ENCODE measurements at places on chromosomes 5 and 9.

GRCh38 chr5:132001647-132002561, 9.6 kb downstream of the ACSL6 start:
- no peak for DNase-seq

- DNase-seq = no peak
Measured at GRCh38 chr5:126364206-126364902, 58.9 kb upstream of the GRAMD2B start.

- peak; percentile 99 for DNase-seq
Measured at GRCh38 chr9:115690786-115691496, 462.6 kb upstream of the PAPPA start.

- DNase-seq = no peak
Measured at GRCh38 chr9:121638901-121639592, 12.4 kb upstream of the DAB2IP start.

DNA sequence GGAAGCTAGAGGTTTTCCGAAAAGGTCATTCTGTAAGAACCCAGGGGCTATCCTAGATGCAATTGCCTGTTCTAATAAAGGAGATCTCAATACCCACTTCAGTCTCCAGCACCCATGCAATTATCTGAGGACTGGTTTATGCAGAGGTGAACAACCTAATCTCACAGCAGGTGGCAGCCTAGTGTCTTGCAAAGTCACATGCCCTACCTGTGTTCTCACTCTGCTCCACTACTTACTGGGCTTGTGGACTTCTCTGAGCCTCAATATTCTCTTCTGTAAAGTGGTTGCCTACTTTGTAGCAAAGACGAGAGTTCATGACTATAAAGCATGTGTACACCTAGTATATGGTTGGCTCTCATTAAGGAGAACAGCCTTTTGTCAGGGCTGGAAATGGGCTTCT, 21.0 kb upstream of the ALDH1B1 start:
- peak; percentile 31 for DNase-seq

GRCh38 chr9:14246951-14247350, 67.0 kb downstream of the NFIB start:
- no peak for DNase-seq

DNA sequence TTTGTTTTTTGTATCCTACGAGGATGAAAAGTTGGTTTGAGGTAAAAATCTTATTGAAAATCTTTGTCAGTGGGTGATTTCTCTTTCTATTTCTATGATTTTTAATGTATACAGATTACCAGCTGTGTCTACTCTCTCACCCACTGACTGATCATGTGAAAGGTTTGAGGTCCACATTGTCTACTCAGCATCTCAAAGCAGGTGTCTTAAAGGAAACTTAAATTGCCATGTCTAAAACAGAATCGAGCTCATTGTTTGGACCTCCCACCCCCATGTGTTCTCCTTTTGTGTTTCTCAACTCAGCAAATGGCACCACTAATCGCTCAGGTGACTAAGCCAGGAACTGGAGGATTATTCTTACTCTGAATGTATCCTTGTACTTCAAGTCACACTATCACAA, 121.5 kb downstream of the YTHDC2 start:
- no peak for DNase-seq

Data from fibroblast of skin of abdomen (primary cell).